GM23338 (cell line): ENCODE measurements at places on chromosomes 3 and 15.

DNA sequence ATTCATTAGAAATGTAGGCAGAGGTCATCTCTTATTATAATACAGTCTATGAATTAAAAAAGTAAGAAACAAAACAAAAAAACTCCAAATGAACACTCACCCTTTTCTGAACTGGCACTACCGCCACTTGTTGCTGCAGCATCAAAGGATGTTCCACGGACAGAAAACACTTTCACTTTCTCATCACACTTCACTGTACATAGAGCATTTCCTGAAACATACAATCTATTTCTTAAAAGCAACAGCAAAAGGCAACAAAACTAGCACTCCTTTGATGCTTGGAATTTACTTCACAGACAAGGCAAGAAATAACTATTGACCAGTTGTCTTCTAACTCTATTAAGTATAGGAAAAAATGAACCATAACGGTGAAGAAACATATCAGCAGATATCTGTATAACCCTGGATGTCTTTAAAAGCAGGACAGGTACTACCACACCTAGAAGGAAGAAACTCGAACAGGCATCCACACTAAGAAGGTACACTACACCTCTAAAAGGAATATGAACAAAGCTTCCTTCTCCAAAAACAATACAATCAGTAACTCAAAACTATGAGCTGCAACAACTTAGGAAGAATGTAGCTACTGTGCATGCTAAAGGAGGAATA, 24.9 kb downstream of the ETFA start:
- DNase-seq = no peak

- peak; percentile 76 for DNase-seq
Observed at GRCh38 chr15:52183562-52184173, 7.5 kb downstream of the GNB5 start.

GRCh38 chr3:129461022-129461421, 21.0 kb downstream of the IFT122 start:
- no peak for DNase-seq

DNA sequence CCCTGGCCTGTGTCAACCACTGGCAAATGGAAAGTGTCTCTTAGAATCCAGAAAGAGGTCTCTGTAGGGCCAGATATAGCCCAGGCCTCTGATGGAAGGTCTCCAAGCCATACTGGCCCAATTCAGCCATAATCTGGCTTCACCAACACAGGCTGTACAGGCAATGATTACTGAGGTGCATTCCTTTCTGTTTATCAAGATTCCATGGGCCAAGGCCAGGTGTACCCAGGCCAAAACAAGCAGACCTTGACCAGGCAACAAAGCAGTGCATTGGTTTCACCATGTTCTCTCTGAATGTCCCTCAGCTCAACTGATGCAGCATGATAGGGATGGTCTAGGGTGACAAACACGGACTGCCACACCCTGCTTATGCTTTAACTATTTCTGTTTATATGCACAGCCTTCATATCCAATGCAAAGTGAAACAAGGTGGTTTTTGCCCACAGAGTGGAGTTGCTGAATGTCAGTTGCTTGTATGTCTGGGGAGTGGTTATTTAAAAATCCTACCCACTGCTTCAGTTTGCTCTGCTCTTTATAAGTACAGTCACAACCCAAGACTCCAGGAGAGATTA, 25.2 kb downstream of the CCNL1 start:
- no peak for DNase-seq

DNA sequence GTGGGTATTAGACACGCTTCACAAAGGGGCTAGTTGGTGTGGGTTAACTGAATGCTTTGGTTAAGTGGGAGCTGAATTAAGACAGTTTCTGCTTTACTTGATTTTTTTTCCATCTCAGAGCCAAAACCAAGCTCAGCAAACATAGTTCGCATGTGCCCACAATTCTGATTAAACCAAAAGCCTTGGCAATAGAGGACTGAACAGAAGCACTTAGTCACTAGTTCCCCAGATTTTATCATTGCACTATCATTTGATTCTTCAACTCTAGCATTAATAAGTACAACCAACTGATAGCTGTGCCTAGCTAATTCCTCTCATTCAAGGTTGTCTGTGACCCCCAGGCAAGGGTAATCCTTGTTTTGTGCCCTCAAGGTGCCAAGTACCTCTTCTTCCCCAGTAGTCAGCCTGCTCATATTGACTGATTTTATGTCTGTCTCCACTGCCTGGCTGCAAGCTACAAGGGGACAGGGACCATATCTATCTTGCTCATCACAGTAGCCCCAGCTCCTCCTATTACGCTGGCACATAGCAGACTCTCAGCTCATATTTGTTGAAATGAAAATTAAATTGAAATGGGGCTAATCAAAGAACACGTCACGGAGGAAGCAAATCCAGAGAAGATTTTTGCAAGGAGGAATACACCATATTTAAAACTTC, 9.9 kb upstream of the ARHGEF3 start:
- DNase-seq = no peak
